CD4-positive, alpha-beta T cell treated with Interleukin-21 for 1 hour (primary cell): ENCODE measurements at places on chromosomes 12 and 14.

GRCh38 chr12:117472983-117473382, 111.6 kb upstream of the NOS1 start:
- no peak for DNase-seq

- DNase-seq: no peak
Observed at GRCh38 chr14:57909626-57910025, 43.7 kb upstream of the SLC35F4 start.

GRCh38 chr12:108400481-108400880, 61.4 kb upstream of the CMKLR1 start:
- DNase-seq: no peak

GRCh38 chr12:30975581-30975980, 49.0 kb downstream of the TSPAN11 start:
- no peak for DNase-seq

- DNase-seq: no peak
Observed at GRCh38 chr12:25254271-25254880, 3.6 kb upstream of the KRAS start.

- DNase-seq: no peak
Observed at GRCh38 chr12:43982544-43982943, 146.7 kb downstream of the TMEM117 start.

DNA sequence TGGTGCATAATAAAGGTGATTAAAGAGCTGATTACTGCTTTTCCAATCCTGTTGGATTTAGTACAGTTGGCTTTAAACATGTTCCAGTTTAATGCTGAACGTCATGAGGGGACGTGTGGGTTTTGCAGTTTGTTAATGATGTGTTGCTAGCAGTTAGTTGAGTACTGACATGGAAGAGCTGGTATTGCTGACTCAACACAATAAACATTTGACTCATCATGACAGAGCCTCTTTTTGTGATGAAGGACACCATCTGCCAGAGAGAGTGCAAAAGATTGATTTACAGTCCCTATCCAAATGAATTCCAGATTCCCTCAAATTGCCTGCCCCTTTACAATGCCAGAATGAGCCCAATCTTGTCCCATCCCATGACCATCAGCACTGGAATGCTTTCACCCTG, 346.2 kb upstream of the PRICKLE1 start:
- no peak for DNase-seq

GRCh38 chr14:71711125-71711524, 221.1 kb upstream of the RGS6 start:
- DNase-seq: peak; percentile 7
